IgD-negative memory B cell (primary cell): ENCODE measurements at places on chromosomes 16 and 17. TPM values are rescaled to one million over a fixed set of nuclear protein-coding genes. Genes with fewer than 3 reads are reported as not detected.

ITGB3 gene
- polyA plus RNA-seq: 3.4 TPM

PHOSPHO1 gene
- polyA plus RNA-seq: 1.0 TPM

NTN3 gene
- not detected for polyA plus RNA-seq

PPM1D gene
- polyA plus RNA-seq: 13.7 TPM

GNG13 gene
- not detected for polyA plus RNA-seq

DOC2B gene
- not detected for polyA plus RNA-seq

KRT36 gene
- polyA plus RNA-seq: not detected

CSH2 gene
- not detected for polyA plus RNA-seq

FBXO39 gene
- polyA plus RNA-seq: not detected

EXOC7 gene
- polyA plus RNA-seq: 52.7 TPM

PCGF2 gene
- polyA plus RNA-seq: not detected

KRT40 gene
- not detected for polyA plus RNA-seq

CACNG1 gene
- polyA plus RNA-seq: not detected

ULK2 gene
- 1.8 TPM for polyA plus RNA-seq

KRT33B gene
- not detected for polyA plus RNA-seq

NACA2 gene
- not detected for polyA plus RNA-seq

CCDC200 gene
- 3.0 TPM for polyA plus RNA-seq

ALOX12B gene
- 0.41 TPM for polyA plus RNA-seq

CCT6B gene
- 2.8 TPM for polyA plus RNA-seq

CHD3 gene
- 2.4 TPM for polyA plus RNA-seq

SSTR5 gene
- not detected for polyA plus RNA-seq

EPX gene
- polyA plus RNA-seq: not detected

RNU2-1 gene
- polyA plus RNA-seq: not detected
